ENCODE measurements at places on chromosomes 13 and 19.

- DNase-seq: no peak
- H3K27ac ChIP-seq: peak overlapping the region; percentile 69
- H3K4me1 ChIP-seq: no peaks in the 10 kb centered on the region
- H3K27me3 ChIP-seq: no peaks in the 10 kb centered on the region
- H3K36me3 ChIP-seq: no peaks in the 10 kb centered on the region
These were observed 31.5 kb downstream of the COL4A2 start for GRCh38 chr13:110338441-110339101.

DNA sequence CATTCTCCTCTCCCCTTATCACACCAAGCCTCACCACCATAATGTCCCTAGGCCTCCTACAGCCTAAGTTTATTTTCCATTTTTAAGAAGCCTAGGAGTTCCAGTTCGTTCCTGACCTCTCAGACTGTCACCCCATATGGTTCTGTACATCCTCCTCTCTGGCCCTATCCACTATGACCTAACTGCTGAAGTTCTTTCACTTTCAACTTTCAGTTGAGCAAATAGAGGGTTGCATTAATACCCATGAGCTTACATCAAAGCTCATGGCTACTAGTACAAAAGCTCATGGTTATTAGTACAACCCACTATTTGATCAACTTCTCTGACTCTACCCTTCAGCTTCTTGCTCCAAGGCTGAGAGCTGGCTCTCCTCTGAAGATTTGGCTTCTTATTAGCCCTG lies 72.9 kb downstream of the FGF14 start:
- no peak overlapping the region for H3K27ac ChIP-seq
- H3K4me1 ChIP-seq: no peaks in the 10 kb centered on the region
- H3K36me3 ChIP-seq: no peaks in the 10 kb centered on the region

DNA sequence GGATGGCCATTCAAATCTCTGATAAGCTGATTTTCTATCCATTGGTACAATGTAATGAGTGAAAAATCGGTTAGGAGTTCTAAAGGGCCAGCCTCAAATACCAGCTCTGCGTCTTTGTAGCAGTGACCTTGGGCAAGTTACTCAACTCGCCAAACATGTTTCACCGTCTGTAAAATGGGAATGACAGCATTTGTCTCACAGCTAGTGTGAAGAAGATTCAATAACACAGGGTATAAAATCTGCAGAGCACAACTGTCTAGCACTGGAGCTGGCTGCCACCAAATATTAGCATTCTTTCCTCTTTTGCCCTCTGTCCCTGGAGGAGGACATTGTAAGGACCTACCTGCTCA lies 22.1 kb upstream of the SERP2 start:
- no peaks in the 10 kb centered on the region for H3K27me3 ChIP-seq
- H3K36me3 ChIP-seq: no peaks in the 10 kb centered on the region
- H3K4me1 ChIP-seq: no peaks in the 10 kb centered on the region
- no peak for DNase-seq
- H3K4me3 ChIP-seq: no peak overlapping the region
- no peak overlapping the region for H3K27ac ChIP-seq

DNA sequence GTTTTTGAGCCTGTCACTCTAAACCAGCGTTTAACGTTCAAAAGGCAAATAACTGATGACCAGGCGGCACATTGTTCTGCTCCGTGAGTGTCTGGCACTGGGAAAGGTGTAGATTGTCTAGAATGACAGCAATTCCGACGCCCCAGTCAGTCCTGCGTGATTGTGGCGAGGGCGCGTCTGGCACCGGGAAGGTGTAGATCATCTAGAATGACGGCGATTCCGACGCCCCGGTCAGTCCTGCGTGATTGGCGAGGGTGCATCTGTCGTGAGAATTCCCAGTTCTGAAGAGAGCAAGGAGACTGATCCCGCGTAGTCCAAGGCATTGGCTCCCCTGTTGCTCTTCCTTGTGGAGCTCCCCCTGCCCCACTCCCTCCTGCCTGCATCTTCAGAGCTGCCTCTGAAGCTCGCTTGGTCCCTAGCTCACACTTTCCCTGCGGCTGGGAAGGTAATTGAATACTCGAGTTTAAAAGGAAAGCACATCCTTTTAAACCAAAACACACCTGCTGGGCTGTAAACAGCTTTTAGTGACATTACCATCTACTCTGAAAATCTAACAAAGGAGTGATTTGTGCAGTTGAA lies 26.1 kb upstream of the NDUFS7 start:
- no peaks in the 10 kb centered on the region for H3K27me3 ChIP-seq
- no peak for DNase-seq
- no peaks in the 10 kb centered on the region for H3K4me1 ChIP-seq
- H3K4me3 ChIP-seq: no peak overlapping the region

Measured in colonic mucosa (tissue), 4 donors.